ENCODE measurements at places on chromosomes 11 and 22.

GRCh38 chr11:90805172-90805571 is 582.3 kb upstream of the CHORDC1 start:
- DNase-seq, result no peak

- DNase-seq, result no peak
Measured at GRCh38 chr11:27619039-27619574, 81.1 kb downstream of the BDNF start.

DNA sequence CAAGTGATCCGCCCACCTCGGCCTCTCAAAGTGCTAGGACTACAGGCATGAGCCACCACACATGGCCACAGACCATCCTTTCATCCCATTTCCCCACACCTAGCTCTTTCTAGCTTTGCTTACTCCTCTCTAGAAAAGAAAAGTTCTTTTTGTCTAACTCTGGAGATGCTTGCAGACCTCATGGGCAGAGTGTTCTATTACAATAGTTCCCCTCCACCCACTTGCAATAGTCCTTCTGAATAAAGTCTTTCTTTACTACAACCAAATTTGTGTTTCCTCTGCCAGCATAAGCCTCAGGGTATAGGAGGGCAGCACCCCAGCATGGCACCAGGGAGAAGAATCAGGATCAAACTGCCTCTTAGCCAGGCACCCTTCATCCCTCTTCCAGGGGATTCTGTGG is 18.8 kb upstream of the RTL6 start:
- DNase-seq, result no peak

GRCh38 chr11:85182441-85183387 is 444.4 kb downstream of the DLG2 start:
- no peak for DNase-seq

DNA sequence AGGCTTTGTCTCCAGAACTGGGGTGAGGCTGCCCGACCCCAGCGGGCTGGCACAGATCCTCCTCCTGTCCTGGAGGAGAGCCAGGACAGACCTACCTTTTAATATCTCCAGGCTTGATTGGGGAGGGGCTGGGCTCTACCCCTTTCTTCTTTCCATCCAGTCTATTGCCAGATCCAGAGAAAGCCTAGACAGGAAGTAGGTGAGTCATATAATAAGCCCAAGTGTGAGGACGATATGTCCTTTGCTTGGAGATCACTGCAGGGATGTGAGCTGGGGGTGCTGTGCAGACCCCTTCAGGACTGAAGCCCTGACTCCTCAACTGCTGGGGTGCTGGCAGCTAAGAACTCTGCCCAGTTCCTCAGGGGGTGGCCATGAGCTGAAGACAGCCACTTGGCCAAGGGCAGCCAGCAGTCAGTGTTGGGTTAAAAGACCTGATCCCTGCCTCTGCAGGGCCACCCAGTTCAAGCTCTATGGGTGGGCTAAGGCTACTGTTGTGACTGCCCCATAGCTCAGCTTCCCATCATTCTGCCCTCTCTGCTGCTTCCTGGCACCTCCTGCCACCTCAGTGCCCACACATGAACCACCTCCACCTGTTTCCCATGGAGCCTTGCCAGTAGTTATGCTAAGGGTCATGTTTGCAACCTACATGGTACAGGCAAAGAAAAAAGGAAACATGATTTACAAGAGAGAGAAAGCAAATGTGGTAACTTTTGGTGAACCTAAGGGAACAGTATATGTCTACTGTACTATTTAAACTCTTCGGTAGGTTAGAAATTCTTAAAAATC is 8.3 kb upstream of the C22orf39 start:
- no peak for DNase-seq

DNA sequence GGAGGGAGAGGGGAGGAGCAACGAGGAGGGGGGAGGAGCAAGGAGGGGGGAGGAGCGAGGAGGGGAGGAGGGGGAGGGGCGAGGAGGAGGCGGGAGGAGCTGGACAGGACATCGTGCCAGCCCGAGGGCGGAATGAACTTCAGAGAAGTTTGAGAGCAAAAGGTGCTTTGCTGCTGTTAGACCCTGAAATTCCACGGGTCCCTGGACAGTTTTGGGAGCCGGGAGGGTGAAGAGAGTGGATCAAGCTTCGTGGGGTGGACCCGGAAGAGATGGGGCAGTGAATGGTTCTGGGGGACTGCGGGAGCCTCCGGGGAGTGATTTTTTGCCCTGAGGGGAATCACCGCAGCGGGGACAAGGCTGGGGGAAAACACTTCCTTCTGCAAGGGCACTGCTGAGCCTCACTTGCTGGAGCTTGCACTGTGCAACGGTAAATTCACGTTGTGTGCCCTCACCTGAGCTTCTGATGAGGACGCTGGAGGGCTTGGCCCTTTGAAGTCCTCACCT is 10.7 kb upstream of the NLRP6 start:
- no peak for DNase-seq

GRCh38 chr11:11089805-11090204 is 232.0 kb upstream of the ZBED5 start:
- DNase-seq, result no peak

DNA sequence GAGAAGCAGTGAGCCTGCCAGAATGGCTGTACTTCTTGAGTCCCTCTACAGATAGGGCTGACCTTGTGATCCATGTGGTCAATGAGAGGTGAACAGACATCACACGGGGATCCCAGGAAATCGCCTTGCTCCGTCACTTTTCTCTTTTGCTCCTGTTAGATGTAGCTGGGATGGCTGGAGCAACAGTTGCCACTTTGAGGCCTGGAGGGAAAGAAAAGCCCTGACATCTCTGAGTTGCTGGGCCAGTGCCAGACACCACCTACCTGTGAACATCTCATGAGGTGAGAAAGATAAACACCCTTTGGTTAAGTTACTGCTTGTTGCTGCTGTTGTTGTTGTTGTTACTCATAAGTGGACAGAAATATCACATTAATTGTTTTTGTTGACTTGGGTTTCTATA is 840.3 kb downstream of the TBC1D22A start:
- DNase-seq, result no peak

- no peak for DNase-seq
Measured at GRCh38 chr22:38032681-38033521, 24.3 kb upstream of the PICK1 start.

DNA sequence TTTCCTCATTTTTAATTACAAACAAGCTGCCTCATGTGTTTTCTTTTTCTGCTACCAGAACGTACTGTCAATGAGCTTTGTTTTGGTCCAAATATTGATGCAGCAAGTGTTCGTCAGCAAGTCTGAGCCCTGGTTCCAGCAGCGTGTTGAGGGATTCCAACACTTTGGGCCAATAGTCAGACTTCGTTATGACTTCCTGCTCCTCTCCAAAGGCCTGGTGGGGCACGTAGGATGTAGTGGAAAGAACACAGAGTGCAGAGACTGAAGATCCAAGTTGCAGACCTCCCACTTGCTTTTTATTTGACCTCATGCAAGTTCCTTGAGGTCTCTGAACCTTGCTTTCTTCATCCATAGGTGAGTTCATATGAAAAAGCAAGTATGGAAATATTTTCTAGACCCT is 138.2 kb downstream of the BBOX1 start:
- DNase-seq, result no peak

- no peak for DNase-seq
Measured at GRCh38 chr11:32087597-32087996, 3.3 kb upstream of the RCN1 start.

GRCh38 chr11:16195651-16196050 is 160.7 kb downstream of the SOX6 start:
- DNase-seq, result no peak

DNA sequence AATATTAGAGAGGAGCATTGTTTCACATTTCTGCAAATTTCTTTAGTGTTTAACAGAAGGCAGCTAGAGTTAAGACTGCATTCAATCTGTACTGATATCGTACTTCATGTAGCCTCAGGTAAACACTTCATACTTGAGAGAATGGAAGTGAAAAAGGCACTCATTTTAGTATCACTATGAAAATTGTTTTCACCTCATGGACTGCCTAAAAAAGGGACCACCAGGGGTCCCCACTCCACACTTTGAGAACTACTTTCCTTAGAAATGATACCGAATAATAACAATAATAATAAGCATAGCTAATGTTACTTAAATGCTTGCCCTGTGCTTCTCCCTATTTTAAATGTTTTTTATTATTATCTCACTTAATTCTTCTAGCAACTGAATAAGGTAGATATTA is 95.1 kb downstream of the BLID start:
- DNase-seq, result no peak

GRCh38 chr22:44256085-44256484 is 56.7 kb downstream of the SHISAL1 start:
- DNase-seq, result no peak

DNA sequence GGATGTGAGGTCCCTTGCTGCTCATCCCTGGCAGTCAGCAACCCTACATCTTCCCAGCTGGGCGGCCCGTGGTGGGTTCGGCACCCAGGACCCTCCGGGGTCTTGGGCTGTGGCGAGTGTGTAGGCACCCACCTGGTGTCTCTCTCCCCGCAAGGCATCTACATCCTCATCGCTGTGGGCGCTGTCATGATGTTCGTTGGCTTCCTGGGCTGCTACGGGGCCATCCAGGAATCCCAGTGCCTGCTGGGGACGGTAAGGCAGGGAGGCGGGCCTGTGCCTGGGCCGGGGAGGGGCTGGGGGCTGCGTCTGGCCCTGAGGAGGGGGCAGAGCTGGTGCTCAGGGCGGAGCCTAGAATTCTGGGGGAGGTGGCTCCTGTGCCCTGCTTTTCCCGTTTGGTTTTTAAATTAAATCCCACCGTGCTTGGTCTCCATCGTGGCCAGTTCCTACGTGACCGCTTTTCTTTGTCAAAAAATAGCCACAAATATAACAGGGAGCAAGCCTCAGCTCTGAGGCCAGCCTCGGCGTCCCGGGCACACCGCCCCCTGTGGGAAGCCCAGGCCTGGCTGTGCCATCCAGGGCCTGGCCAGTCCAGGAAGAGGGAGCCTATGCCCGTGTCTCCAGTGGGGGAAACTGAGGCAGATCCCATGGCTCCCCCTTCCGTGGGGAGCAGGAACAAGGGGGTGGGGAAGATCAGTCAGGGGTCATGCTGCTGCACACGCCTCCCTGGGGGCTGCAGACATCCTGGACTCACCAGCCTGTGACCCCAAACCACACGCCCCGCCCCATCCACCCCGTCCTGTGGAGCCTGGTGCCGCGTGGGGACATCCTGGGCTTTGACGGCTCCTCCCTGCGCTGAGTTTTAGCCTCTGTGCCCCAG is 6.4 kb upstream of the TSSC4 start:
- no peak for DNase-seq

- DNase-seq, result no peak
Measured at GRCh38 chr11:11076276-11076675, 218.4 kb upstream of the ZBED5 start.

- no peak for DNase-seq
Measured at GRCh38 chr22:31211482-31211861, 626 bp upstream of the LIMK2 start.

- DNase-seq, result no peak
Measured at GRCh38 chr11:12331239-12331874, 46.0 kb upstream of the PARVA start.

DNA sequence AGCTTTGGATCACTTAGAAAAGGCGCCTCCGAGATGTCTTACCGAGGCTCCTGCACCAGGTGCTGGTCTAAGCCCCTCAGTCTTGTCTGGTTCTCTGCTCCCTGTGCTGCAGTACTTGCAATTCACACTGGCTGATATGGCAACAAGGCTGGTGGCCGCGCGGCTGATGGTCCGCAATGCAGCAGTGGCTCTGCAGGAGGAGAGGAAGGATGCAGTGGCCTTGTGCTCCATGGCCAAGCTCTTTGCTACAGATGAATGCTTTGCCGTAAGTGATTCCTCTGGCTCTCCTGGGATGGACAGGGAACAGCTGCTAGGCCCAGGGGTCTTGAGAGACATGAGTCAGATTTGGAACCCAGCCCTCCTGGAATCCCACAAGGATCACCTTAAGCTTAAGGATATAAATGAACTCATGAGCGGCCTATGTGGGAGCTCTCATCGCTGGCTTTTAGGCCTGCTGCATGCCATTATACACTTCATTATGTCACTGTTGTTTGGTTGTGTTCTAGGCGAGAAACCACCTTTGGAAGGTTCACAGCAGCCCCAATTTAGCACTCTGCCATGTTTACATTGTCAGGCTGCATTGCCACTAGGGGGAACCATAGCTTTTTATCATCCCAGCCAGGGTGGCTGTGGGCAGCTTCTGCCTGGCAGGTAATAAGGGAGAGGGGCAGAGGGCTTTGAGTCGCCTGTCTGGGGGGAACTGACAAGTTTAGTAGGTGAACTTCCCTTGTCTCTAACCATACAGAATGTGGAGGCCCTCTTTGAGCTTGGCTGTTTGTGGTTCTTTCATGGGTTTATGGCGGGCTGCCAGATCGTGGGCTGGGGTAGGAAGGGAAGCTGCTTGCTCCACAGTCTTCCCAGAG is 8.5 kb downstream of the ACAD8 start:
- peak; percentile 73 for DNase-seq

DNA sequence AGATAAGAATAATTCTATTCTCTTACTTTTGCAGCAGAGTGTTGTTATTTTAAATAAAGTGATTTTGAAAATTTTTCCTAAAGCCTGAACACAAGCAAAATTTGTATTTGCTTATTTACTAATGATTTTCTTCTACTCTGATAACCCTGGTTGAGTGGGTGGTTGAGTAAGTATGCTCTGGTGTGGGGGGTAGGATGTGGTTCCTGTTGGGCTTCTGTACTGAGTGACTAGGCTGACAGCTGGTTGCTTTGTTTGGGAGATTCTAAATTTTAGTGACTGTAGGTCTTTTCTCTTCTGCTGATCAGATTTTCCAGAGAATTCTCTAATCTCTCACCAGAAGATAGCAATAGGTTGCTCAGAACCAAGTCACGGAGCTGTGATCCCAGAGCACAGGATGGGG is 61.6 kb downstream of the METTL15 start:
- no peak for DNase-seq

GRCh38 chr11:59223611-59224010 is 10.9 kb upstream of the MPEG1 start:
- no peak for DNase-seq

- DNase-seq, result no peak
Measured at GRCh38 chr11:4203603-4204360, 109.2 kb downstream of the RRM1 start.

DNA sequence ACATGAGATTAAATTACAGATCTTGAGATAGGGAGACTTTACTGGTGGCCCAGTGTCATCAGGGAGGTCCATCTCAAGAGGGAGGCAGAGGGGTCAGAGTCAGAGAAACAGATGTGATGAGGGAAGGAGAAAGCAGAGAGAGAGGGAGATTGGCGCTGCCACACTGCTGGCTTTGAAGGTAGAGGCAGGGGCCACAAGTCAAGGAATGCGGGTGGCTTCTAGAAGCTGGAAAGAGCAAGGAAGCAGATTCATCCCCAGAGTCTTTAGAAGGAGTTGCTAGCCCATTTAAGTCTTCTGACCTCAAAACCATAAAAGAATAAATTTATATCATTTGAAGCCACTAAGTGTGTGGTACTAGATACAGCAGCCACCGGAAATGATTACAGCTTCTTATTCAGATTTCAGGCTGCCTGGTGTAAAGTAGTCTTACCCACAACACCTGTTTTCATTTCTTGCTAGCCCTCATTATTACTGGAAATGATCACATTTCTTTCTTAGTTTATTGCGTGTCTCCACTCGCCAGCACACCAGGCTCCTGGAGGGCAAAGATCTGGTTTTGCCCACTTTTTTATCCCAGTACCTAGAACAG is 12.6 kb upstream of the SERPINH1 start:
- no peak for DNase-seq
